ENCODE measurements at places on chromosomes 5 and 9.

DNA sequence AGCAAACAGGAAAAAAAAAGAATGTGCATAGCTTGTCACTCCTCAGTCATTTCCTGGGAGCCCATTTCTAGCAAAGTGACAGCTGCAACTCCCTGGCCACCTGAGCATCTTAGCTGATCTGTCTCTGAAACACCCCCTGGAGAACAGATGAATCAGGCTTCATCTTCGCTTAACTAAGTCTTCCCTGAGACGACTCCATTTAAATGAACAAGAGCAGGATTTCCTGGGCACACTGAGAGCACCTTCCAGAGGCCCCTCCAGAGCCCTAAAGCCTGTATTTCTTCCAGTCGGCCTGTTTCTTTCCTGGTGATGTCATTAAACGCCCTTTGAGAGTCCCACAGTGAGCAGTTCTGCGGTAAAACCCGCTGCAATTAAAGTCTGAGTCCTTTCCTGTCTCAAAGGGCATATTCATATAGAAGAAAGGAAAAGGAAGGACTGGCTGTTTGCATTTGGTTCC lies 13.9 kb downstream of the TGFBI start:
- no peak for DNase-seq

DNA sequence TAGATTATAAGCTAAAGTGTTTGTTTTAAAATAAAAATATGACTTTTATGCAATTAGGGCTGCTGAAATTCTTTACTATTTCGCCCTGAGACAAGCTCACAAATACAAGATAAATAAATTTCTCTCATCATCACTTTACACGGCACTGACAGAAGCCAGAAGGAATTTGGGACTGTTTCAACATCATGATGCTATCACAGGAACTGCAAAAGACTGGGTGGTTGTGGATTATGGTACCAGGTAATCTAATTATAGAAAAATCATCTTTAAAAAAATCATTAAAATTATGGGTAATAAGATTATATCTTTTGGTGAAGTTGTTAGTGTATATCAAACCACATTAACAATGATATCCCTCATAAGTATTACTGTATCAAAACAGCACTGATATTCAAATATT lies 95.0 kb downstream of the MAN2A1 start:
- no peak for DNase-seq

GRCh38 chr9:98034593-98035546 lies 21.7 kb upstream of the NANS start:
- DNase-seq: peak; percentile 90

DNA sequence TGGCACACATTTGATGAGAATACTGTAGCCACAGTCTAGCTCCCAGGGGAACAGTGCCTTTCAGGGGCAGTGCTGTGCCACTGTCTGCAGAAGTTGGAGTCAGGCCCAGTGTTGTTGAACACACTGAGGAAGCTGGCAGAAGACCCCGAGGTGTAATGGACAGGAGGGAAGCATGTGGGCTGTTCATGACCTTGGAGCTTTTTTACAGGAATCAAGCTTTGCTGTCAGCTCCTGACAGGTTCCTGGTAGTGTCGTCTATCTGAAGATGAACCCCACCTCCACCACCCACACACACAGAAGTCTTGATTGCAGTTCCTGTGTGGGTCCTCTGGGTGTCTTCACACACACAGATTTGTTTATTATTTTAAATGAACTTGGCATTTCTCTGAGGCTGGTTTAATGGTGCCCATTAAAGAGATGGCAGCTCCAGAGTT lies 40.3 kb upstream of the TNFAIP8 start:
- DNase-seq: peak; percentile 83

DNA sequence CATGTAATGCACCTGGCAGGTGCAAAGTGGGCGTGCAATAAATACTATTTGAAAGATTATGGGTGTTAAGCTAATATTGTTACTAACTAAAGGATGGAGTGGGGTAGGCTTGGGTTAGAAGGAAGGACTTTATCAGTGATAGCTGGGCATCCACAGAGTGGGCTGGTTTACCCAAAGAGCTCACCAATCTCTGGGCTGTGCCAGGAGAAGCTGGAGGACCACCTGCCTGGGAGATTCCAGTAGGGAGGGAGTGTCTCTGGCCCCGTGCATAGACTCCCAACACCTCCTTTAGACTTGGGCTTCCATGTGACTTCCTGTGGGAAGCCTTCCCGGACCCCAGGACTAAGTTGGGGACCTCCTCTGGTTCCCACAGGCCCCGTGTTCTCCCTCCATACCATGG lies 5.6 kb upstream of the URM1 start:
- no peak for DNase-seq

- no peak for DNase-seq
Observed at GRCh38 chr5:43839218-43839617, 236.2 kb downstream of the NNT start.

DNA sequence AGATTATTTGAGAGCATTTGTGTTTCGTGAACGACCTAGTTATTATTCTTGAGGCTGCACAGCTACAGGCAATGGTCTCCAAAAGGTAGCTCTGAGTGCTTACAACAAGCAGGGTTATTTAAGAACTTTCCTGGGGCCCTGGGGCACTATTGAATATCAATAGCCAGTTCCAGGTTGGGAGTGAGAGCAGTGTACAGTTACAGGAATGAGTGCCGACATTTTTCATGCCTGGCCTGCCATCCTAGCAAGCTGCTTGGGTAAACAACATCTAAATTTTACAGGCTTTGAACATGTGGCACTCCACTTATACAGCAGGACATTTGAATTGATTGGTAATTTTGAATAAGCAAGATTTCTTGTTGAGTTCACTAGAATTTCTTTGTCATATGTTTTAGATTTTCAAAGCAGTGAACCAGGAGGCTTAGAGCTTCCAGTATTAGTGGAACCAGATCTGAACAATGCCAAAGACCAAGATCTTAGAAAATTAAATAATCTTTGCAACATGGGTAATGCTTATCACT lies 171.9 kb upstream of the GDNF start:
- DNase-seq: no peak

- DNase-seq: no peak
Observed at GRCh38 chr5:156479849-156480248, 152.9 kb downstream of the SGCD start.

- no peak for DNase-seq
Observed at GRCh38 chr9:37836386-37836785, 35.8 kb downstream of the DCAF10 start.

GRCh38 chr9:113532809-113533190 lies 69.3 kb downstream of the RGS3 start:
- DNase-seq: no peak

- no peak for DNase-seq
Observed at GRCh38 chr5:6674421-6674820, 38.8 kb upstream of the TENT4A start.

- DNase-seq: no peak
Observed at GRCh38 chr5:150503386-150503785, 4.5 kb upstream of the NDST1 start.

GRCh38 chr9:95438561-95439357 lies 78.0 kb downstream of the PTCH1 start:
- no peak for DNase-seq

DNA sequence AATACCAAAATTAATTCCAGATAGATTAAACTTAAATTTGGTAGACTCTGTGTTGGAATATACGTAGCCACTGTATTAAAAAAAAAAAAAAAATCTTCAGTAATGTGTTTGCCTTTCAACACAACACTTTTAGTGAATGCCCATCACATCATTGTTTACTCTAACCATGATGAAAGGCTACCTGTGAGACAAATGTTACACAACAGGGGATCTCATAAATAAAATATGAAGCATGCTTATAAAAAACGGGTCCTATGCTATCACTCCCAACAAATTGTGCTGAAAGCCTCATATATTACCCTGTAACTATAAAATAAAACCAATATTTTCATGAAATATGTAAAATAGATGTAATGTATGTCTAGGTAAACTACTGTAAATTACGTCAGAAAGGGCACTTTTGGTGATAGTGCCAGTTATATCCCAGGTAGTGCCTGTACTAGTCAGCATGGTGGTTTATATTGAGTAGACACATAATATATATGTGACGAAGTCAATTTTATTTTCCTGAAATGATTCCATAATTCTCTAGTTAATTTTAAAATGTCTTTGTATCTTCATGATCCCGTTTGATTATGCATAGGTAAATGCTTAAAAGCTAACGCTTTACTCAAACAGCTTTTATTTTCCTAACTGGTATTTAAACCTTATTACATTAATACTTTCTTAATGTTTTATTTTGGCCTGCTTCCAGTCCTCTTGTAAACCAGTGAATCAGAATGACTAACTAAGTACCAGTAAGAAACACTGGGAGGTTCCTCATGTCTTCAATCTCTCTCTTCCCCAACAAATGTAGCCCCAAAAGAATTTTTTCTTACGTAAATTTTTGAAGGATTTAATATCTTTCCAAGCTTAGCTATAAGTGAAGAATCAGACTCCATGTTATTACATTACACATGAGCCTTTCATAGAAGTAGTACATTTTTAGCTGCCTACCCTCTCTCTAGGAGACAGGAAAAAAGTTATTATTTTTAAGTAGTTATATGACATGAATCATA lies 420.3 kb downstream of the GABRG2 start:
- no peak for DNase-seq

DNA sequence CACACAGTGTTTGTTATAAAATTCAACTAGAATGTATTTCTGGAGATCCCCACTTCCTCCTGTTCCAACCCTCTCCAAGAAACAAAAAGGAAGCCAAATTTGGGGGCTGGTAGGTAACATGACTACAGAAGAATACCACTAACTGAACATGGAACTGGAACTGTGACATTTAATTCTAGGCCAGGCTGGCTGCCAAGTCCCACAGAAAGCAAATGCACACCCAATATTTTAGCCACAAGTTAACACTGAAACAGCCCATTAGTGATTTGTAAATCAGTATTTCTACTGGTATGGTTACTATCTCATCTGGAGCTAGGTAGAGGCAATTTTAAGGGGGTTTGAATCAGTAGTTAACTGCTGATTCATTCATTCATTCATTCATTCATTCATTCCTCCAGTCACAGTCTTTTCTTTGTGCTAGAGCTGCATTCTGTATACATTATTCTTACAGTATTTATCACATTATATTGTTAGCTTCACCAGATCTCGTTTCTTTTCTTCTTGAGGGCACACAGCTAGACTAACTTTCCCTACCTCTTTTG lies 131.7 kb upstream of the GDNF start:
- DNase-seq: no peak

GRCh38 chr9:16708656-16709435 lies 161.6 kb downstream of the BNC2 start:
- DNase-seq: no peak

GRCh38 chr5:94102849-94103248 lies 361.4 kb upstream of the POU5F2 start:
- no peak for DNase-seq

DNA sequence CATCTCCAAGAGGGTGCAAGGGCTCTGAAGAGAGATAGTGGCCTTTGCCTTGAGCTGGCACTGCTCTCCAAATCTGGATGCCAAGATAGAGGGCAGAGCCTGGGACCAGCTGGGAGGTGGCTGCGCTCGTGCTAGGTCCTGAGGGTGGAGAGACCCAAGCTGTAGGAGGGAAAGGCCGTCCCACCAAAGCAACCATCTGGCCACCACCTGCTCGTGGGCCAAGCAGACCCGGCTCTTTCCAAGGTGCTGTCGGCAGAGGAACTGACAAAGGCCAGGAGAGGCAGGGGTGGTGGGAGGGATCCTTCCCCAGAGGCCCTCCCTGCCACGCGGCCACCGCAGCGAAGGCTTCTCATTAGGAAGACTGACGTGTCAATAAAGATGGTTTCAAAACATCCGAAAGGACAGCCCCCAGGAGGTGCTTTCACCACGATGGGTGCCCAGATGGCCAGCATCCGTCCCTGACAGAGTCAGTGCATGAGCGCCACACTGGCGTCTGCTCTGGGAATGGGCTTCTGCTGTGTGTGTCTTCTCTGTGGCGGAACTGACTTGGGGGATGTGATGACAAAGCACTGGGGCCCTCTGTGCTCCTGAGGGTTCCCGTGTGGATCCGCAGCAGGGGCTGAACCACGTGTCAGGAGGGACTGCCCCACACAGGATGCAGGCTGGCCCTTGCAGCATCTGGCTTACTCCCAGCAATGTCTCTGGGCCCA lies 213.5 kb downstream of the FANCC start:
- DNase-seq: no peak
